Right renal pelvis (tissue), 4 donors: ENCODE measurements at places on chromosomes 16 and 17. TPM values are rescaled to one million over a fixed set of nuclear protein-coding genes. Genes with fewer than 3 reads are reported as not detected.

KRT34 gene
- not detected for polyA plus RNA-seq

LRRC37A gene
- polyA plus RNA-seq, result 4.4 TPM

CCDC40 gene
- 10.2 TPM for polyA plus RNA-seq

TK1 gene
- 28.1 TPM for polyA plus RNA-seq

CCL16 gene
- 0.09 TPM for polyA plus RNA-seq

TBC1D28 gene
- polyA plus RNA-seq, result not detected

ITGAD gene
- 0.29 TPM for polyA plus RNA-seq

C17orf58 gene
- 24.7 TPM for polyA plus RNA-seq

PIMREG gene
- 23.9 TPM for polyA plus RNA-seq

TP53TG3B gene
- not detected for polyA plus RNA-seq

HEATR9 gene
- not detected for polyA plus RNA-seq

ARHGAP44 gene
- 7.4 TPM for polyA plus RNA-seq

MYCBPAP gene
- polyA plus RNA-seq, result 3.0 TPM

RASD1 gene
- 0.93 TPM for polyA plus RNA-seq

LGALS9B gene
- not detected for polyA plus RNA-seq

KRT28 gene
- not detected for polyA plus RNA-seq

SLC35G6 gene
- polyA plus RNA-seq, result 0.16 TPM

SPSB3 gene
- polyA plus RNA-seq, result 58.0 TPM

TNP2 gene
- not detected for polyA plus RNA-seq

PHOSPHO1 gene
- 2.9 TPM for polyA plus RNA-seq

CLUH gene
- polyA plus RNA-seq, result 51.1 TPM

YBX2 gene
- polyA plus RNA-seq, result 4.2 TPM

KIF18B gene
- polyA plus RNA-seq, result 11.6 TPM

CRAMP1 gene
- 18.6 TPM for polyA plus RNA-seq

ITGAL gene
- polyA plus RNA-seq, result 1.7 TPM
